ENCODE measurements at places on chromosomes 16 and 17. TPM values are rescaled to one million over a fixed set of nuclear protein-coding genes. Genes with fewer than 3 reads are reported as not detected.

The DLX4 gene
- polyA plus RNA-seq: 1.5 TPM

The DRG2 gene
- 38.5 TPM for polyA plus RNA-seq

- peak; percentile 69 for DNase-seq
These were observed 642 bp downstream of the ZNF205 start for GRCh38 chr16:3112881-3113574.

- DNase-seq: no peak
These were observed 45.6 kb downstream of the CYB5B start for GRCh38 chr16:69469807-69470561.

DNA sequence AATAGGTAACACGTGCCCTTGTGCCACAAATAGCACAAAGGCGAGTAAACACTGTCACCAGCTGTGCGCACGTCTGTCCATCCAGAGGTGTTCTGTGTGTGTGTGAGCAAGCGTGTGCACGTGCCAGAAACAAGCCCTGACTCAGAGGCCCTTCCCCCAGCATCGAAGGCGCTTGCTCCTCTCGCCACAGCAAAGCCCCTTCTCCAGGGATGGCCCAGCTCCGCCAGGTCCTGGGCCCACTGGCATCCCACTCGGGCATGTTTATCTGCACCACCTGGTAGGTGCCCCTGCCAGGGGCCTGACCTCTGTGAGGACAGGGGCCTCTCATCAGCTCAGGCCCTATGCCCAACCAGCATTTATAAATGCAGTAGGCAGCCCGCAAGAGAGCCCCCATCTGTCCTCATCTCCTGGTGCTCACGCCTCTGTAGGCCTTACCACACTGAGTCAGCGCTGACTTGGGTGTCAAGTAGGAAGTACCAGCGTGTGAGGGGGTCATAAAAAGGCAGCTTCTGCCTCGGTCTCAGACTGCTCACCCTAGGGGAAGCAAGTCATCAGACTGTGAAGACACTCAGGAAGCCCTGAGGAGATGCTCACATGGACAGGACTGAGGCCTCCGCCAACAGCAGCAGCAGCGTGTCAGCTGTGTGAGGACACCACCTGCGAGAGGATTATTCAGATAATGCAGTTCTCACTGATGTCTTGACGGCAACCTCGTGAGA is 10.8 kb downstream of the TMEM235 start:
- DNase-seq: no peak

The TBC1D3I gene
- 0.84 TPM for polyA plus RNA-seq

The MTSS2 gene
- 105 TPM for polyA plus RNA-seq

The MT4 gene
- not detected for polyA plus RNA-seq

The BLTP2 gene
- polyA plus RNA-seq: 93.5 TPM

DNA sequence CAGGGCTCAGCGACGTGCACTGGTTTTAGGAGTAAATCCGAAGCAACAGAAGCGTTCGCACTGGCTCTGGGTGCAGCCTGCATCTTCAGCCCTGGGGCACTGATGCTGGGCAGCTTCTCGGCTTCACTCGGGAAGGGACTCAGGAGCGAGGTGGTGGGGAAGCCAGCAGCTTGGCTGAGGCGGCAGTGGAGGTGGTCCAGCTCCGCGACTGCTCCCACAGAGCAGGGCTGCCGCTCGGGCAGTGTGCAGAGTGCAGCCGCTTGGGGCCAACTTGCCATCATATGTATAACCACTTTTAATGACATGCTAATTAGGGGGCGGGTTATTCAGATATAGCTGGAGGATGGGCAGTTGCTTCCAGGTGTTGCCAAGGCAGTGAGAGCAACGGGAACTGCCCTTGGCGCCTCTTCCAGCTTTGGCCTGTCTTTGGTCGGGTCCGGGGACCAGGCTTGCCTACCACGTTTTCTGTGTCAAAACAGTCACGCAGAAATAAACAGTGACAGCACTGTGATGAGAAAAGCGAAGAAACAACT is 26.7 kb downstream of the METRNL start:
- DNase-seq: no peak

The ACSM2A gene
- polyA plus RNA-seq: 0.34 TPM

GRCh38 chr17:65515959-65516948 is 45.2 kb downstream of the AXIN2 start:
- no peak for DNase-seq

The CEMP1 gene
- 1.8 TPM for polyA plus RNA-seq

The TPSD1 gene
- polyA plus RNA-seq: not detected

GRCh38 chr17:48556229-48556575 is 11.3 kb upstream of the HOXB2 start:
- no peak for DNase-seq

- DNase-seq: no peak
These were observed 203.6 kb downstream of the ZFHX3 start for GRCh38 chr16:72844225-72844920.

The HAS3 gene
- 175 TPM for polyA plus RNA-seq

GRCh38 chr16:30620169-30620568 is 10.0 kb upstream of the ZNF689 start:
- no peak for DNase-seq

GRCh38 chr17:3888343-3889171 is 4.3 kb downstream of the CAMKK1 start:
- no peak for DNase-seq

The FAHD1 gene
- 17.4 TPM for polyA plus RNA-seq

The PSKH1 gene
- 31.7 TPM for polyA plus RNA-seq

DNA sequence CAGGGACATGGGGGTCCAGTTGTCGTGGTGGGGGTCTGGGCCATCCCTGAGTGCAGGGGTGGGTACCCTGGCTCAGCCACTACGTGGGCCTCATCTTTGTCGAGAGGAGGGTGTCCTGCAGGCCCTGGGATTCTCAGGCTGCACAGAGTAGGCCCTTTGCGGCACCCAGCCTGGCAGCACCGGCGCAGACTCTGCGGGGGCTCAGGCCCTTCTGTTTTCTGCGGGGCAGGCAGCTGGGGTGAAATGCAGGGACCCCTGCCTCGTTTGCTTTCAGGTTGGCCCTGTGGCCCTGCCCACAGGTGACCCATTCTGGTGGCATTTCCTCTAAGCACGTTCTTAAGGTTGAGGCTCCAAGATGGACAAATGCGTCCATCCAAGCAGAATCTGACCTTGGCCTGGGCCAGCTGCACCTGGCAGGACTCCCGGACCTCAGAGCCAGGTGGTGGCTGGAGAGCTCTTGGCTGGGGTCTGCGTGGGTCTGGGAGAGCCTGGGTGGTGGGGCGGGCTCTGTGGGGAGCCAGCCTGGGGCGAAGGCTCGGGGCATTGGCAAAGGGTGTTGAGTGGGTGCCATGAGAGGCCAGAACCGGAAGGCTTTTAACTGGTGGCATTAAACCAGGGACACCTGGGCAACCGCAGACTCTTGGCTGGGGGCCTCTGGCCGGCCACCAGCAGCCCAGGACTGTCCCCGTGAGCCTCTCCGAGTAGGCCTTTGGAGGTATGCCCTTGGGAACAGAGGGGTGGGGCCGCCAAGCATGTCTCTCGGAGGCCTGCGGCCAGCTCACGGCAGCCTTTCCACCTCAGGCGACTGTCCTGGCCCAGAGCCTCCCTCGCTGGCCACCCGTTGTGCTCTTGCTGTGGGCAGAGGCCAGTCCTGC is 16.9 kb downstream of the PRSS27 start:
- DNase-seq: no peak

DNA sequence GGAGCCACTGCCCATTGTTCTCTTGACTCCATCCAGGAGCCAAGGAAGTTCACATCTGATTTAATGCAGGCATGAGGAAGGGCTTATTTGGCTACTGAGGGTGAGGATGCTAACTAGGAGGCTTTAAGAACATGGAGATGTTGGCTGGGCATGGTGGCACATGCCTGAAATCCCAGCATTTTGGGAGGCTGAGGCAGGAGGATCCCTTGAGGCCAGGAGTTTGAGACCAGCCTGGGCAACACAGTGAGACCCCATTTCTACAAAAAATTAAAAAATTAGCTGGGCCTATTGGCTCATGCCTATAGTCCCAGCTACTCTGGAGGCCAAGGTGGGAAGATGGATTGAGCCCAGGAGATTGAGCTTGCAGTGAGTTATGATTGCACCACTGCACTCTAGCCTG is 116.5 kb downstream of the RAP1GAP2 start:
- DNase-seq: no peak

- no peak for DNase-seq
These were observed 57.9 kb upstream of the CNEP1R1 start for GRCh38 chr16:49967012-49967559.

- DNase-seq: no peak
These were observed 450.3 kb downstream of the HAPSTR1 start for GRCh38 chr16:9541723-9542122.

- no peak for DNase-seq
These were observed 47.8 kb downstream of the MARCHF10 start for GRCh38 chr17:62760059-62760944.

DNA sequence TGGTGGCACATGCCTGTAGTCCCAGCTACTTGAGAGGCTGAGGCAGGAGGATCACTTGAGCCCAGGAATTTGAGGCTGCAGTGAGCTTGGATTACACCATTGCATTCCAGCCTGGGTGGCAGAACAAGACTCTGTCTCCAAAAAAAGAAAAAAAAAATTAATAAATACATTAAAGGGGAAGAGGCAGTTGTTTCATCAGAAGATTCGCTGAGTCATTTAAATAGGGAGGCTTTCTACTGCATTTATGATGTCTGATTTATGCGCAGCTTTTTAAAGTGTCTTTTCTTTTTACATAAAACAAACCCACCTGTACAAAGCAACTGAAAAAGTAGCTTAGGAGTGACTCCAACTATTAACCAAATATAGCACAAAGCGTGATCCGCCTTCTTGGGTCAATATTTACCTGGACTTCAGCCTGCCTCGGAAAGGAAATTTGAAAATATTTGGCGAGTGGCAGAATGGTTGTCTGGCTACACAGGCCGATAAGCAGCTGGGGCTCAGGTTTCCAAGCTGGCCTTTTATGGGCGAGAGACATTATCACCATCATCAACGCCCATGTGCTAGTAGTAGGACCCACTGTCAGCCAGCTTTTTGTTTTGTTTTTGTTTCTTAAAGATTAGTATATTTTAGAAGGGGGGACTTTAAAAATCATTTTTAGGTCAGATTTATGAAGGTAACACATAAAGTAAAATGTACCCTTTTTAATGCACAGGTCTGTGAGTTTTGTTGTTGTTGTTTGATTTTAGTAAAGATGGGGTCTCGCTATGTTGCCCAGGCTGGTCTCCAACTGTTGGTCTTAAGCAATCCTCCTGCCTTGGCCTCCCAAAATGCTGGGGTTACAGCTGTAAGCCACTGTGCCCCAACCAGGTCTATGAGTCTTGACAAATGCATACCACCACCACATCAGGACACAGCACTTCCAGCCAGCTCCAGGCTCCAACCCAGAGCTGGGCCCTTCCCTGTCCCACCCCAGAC is 42.5 kb upstream of the RASD1 start:
- DNase-seq: peak; percentile 61

The NAE1 gene
- 98.9 TPM for polyA plus RNA-seq

The SLC16A13 gene
- 4.6 TPM for polyA plus RNA-seq

DNA sequence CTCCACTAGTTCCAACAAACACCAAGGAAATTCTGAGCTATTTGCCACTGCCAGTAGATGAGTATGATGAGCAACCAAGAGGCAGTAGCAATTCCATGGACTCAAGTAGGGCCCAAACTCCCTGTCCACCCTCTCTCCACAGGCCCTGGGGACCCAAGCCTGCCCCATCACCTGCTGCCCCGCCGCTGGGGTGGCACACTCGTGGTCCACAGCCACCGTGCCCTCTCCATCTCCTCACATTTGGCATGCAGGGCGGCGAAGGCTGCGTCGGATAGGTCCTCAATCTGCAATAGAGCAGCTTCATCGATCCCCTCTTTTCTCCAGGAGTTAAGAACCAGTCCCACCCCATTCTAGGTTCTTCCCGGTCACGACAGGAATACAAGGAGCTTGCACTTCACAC is 33.9 kb downstream of the STH start:
- DNase-seq: no peak

- DNase-seq: no peak
These were observed 141.8 kb downstream of the XYLT1 start for GRCh38 chr16:17328932-17329331.

DNA sequence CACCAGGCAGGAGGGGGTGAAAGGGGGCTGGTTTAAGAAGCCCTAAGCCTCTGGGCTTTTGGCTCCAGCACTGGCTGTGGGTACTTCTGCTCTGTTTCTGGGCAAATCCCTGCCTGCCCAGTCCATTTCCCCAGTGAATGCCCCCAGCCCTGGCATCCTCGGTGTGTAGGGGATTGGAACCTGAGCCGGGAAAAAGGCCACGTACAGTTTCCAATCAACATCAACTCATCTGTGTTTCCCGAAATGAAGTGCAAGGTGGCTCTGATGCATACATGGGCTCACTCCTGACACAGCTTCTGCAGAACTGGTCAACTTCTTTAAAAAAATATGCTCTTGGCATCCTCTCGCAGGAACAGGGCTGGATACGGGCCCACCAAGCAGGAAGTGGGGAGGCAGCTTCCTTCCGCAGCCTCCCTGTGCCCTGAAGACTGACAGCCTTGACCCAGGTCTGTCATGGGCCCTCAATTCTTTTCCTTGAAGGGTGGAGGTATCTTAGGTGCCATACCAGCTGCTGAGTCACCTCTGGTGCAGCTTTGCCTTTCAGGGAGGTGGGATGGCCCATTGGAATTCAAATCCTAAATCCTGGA is 73.3 kb downstream of the N4BP1 start:
- no peak for DNase-seq

- no peak for DNase-seq
These were observed 290.5 kb upstream of the FOXF1 start for GRCh38 chr16:86219655-86220445.

- DNase-seq: peak; percentile 18
These were observed 12.6 kb upstream of the POLR3E start for GRCh38 chr16:22284637-22285036.

The NF1 gene
- 57.7 TPM for polyA plus RNA-seq

GRCh38 chr16:80233097-80233835 is 307.5 kb upstream of the DYNLRB2 start:
- peak; percentile 47 for DNase-seq

- no peak for DNase-seq
These were observed 152.4 kb downstream of the ABCC12 start for GRCh38 chr16:48003206-48003907.

GRCh38 chr16:52657924-52658323 is 111.0 kb upstream of the TOX3 start:
- DNase-seq: no peak

The TUBG1 gene
- 42.0 TPM for polyA plus RNA-seq

DNA sequence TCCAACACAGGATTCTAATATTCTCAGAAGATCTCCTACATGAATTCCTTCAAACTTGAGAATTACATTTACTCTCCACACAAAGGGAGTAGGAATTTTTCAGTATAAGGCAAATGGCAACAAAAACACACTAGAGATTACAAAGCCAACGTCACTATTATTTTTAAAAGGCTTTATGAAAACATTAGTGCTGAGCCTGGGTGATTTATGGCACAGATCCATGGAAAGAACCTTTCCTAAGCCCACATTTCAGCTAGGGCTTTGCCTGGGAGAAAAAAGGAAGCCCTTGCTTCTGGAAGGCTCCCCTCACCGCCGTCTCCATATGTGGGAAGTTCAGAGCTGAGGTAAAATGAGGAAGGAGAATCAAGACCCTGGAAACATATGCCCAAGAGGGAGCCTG is 499.4 kb upstream of the HSBP1 start:
- no peak for DNase-seq

DNA sequence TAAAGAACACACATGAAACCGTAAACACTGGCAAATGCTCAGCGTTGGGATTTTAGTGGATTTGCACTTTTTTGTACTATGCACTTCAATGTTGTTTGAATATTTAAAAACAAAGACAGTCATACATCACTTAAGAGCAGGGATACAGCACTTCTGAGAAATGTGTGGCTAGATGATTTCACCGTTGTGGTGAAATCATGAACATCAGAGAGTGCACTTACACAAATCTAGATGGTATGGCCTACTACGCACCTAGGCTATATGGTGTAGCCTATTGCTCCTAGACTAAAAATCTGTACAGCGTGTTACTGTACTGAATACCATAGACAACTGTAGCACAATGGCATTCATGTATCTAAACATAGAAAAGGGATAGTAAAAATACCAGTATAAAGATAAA is 37.6 kb upstream of the CNEP1R1 start:
- no peak for DNase-seq

GRCh38 chr17:78374631-78375274 is 3.7 kb upstream of the PGS1 start:
- peak; percentile 42 for DNase-seq

Measured in left lung (tissue), 14 donors.